Inflammatory macrophage treated with lipopolysaccharide for 4 hours (primary cell): ENCODE measurements at places on chromosomes 1 and 21.

- DNase-seq, result no peak
These were observed 24.1 kb downstream of the SHISA4 start for GRCh38 chr1:201912832-201913231.

GRCh38 chr1:150549496-150550221, 451 bp downstream of the ADAMTSL4 start:
- no peak for DNase-seq

- no peak for DNase-seq
These were observed 31.1 kb downstream of the TMEM51 start for GRCh38 chr1:15184436-15185241.

GRCh38 chr1:3543076-3544039, 68.0 kb downstream of the MEGF6 start:
- DNase-seq, result no peak

GRCh38 chr1:43293896-43294760, 6.7 kb upstream of the TIE1 start:
- peak; percentile 54 for DNase-seq
